Stimulated activated naive CD4-positive, alpha-beta T cell (primary cell): ENCODE measurements at places on chromosomes 2 and 18.

GRCh38 chr2:135043345-135043744 lies 3.9 kb downstream of the MAP3K19 start:
- DNase-seq: no peak

GRCh38 chr2:105812180-105813044 lies 67.7 kb downstream of the NCK2 start:
- DNase-seq: no peak

DNA sequence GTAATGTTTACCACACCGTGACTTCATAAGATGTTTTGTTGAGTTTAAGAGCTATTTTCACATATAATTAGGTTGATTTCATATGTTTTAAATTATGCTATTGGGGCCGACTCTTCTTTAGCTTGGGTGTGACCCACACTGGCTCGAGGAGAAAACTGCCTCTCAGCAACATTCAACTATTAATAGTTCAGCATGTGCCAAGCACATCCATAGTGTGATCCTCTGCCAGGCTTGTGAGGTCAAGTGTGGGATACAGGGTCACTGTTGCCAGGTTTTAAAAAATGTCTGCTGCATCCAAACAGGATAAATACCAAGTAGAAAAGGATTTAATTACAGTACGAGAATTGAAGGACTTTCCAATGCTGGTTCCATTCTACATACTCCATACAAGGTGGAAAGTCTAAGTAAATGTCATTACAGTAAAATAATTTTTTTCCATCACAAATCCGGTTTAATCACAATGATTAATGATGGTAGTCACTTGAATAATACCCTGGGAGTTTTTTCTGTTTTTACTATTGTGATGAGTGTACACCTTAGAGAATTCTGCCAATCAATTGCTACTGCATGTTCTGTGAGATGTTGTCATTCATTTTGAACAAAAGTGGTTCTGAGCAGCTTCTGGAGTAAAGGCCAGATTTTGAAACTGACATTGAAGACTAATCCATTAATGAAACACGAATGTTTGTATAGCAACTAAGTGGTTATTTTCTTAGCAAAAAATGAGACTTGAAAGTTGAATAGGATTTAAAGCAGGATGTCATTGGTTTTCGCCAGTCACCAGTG lies 84.5 kb downstream of the ABI2 start:
- no peak for DNase-seq

- DNase-seq: no peak
These were observed 136.0 kb downstream of the MYO3B start for GRCh38 chr2:170313992-170314348.

GRCh38 chr2:10900216-10901109 lies 11.3 kb upstream of the KCNF1 start:
- no peak for DNase-seq

GRCh38 chr2:241821460-241822263 lies 12.7 kb downstream of the NEU4 start:
- DNase-seq: no peak

DNA sequence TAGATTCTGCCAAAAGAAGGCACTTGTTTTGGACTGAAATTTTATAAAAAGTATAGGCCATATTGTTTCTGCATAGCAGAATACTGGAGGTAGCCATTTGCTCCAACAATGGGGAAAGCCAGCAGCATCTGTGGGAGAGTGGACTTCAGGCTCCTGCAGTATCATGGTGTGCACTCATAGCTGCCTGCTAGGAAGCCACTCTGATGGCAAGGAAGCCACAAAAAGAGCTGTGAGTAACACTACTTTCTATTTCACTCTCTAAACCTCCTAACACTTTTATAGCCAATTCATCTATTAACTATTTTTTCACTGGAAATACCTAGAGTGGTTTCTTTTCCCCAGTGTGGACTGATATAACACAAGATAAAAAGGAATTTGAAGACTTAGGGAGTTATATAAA lies 144.4 kb upstream of the KCNJ3 start:
- no peak for DNase-seq

GRCh38 chr2:38535744-38536506 lies 66.8 kb downstream of the HNRNPLL start:
- DNase-seq: peak; percentile 68

DNA sequence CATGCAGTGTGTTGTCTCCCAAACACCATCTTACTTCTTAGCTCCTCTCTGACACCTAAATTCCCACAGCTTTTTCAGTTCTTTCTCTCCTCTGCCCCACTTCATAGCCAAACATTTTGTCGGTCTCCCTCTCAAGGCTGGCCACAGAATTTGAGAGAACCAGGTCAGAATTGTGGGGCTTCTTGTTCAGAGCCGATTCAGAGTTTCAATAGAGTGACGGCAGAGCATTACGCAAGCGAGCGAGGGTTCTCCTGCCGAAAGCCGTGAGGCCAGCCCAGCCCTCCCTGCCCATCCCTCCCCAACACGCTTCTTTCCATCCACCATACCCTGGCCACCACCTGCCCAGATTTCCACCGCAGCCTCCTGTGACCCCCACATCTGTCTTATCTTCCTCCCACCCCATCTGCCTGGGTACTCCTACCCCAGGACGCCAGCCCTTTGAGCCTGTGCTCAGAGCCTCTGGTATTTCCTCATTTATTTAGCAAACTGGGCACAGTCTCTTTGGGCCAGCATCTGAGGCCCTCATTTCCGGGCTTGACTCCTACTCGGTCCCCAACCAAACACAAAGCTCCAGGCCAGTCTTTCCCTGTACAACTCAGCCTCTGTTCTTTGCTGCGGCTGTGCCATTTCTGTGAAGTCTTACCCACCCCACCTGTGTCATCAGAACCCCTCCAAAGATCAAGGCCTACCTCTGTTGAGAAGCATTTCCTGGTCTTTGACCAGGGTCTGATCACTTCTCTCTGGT lies 70.0 kb upstream of the MAP4K4 start:
- no peak for DNase-seq

DNA sequence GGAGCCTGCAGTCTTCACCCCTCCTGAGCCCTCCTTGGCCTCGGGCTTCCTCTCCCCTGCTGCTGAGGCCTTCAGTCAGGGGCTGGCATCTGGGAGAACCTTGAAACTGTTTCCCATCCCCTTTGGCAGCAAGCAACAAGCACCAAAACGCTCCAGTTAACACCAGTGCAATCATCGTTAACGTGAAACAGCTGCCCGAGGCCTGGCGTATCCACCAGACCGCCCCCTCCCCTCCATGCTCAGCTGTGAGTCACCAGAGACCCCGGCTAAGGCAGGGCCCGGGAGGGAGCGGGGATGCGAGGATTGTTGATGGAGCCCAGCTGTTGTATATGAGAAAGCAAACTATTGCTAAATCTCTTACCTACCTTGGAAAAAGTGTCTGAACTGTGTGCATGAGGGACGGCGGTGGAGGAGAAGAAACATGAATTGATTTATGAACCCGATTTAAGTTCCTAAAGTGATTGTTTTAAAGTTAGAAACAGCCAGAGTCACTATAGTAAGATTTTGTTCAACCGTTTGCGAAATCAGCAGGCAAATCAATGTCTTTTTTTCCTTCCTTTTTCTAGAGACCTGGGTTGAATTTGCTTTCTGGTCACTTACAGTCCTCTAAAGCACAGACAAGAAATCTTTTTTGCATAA lies 5.2 kb downstream of the ZFP36L2 start:
- DNase-seq: peak; percentile 48

DNA sequence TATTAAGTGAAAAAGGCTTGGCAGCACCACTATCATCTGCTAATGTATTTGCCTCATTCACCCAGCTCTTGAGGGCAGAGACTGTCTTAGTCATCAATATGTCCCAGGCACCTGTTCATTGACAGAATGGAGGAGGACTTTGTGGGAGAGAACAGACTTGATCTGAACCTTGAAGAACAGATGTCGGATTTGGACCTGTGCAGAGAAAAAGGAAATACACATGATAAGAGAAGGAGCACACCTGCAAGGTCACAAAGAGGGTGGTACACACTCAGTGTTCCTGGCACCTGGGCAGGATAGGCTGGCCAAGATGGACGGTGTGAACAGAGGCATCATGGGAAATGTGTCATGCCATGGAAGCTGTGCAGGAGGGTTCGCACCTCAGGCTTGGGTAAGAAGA lies 7.4 kb upstream of the MGAT4A start:
- DNase-seq: no peak

- DNase-seq: no peak
These were observed 60.3 kb downstream of the PTH2R start for GRCh38 chr2:208466920-208467298.

- DNase-seq: no peak
These were observed 24.4 kb downstream of the CD28 start for GRCh38 chr2:203730883-203731282.

GRCh38 chr18:54284535-54284934 lies 15.2 kb downstream of the POLI start:
- DNase-seq: no peak

DNA sequence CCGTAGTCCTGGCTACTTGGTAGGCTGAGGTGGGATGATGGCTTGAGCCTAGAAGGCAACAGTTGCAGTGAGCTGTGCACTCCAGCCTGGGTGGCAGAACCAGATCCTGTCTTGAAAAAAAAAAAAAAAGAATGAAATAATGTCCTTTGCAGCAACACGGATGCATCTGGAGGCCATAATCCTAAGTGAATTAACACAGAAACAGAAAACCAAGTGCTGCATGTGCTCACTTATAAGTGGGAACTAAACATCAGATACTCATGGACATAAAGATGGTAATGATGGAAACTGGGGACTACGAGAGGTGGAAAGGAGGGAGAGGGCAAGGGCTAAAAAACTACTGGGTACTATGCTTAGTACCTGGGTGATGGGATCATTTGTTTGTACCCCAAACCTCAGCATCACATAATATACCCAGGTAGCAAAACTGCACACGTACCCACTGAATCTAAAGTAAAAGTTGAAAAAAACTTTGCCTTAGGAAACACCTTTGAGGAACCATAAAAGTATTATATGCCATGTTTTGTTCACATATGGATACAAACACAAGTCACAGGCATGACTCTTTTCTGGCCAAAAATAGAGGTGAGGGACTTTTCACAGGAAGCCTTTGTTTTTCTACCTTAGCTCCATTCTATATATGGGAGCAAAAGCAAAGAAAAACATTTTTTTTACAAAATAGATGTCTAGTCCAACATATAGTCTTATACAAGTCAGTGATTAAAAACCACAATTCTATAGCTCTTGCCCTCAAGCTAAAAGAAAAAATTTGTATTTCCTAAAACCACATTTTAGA lies 36.6 kb downstream of the GPR155 start:
- peak; percentile 4 for DNase-seq

GRCh38 chr18:11655606-11655932 lies 33.5 kb upstream of the GNAL start:
- DNase-seq: no peak

DNA sequence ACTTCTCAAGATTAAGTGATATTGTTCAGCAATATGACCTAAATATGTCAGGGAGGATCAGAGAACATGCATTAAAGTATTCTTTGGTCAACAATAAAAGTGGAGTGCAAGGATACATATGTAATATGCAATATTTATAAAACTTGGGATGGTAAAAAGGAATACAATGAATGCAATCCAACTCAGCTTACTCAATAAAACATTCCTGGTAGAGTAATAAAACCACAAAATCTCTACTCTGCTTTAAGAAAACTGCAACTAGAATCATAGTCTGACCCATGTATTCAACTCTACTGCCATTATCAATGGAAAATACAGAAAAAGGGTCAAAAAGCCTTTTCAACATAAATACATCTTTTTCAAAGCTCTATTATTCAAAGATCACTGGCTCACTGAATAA lies 11.6 kb downstream of the IRS1 start:
- no peak for DNase-seq

- DNase-seq: no peak
These were observed 50.0 kb downstream of the DTNB start for GRCh38 chr2:25623361-25623760.

DNA sequence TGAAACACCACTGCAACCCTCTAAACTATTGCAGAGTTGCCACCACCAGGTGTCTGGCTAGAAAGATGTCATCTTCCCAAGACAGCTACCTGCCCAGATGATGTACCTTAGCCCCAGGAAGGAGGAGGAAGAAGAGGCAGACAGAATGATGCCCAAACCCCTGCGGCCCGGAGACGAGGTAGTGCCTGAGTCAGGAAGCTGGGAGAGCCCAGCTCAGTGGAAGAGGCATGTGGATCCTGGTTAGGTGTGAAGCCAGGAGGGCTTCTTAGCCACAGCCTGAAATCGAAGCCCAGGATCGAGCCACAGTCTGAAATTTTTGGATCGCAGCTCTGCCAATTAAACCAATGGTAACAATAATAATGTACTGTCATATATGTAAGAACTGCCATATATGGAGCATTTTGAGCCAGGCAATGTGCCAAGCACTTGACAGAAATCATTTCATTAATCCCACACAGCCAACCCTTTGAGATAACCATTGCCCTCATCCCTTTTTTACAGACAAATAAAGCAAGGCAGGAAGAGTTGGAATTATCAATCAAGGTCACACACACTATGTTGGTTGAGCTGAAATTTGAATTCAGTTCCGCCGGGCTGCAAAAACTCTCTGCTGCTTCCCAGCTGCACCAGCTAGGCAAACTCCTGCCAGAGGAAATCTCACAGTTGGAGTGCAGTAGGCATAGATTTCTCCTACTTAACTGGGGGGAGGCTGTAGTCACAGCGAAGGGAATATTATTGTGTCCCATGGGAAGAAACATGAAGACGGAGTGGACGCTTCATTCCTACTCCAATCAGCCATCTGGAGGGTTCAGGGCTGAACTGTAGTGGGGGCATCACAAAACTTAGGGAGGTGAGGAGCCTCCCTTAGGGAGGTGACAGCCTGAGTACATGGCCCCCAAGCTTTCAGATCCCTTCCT lies 19.4 kb upstream of the CYP1B1 start:
- no peak for DNase-seq

DNA sequence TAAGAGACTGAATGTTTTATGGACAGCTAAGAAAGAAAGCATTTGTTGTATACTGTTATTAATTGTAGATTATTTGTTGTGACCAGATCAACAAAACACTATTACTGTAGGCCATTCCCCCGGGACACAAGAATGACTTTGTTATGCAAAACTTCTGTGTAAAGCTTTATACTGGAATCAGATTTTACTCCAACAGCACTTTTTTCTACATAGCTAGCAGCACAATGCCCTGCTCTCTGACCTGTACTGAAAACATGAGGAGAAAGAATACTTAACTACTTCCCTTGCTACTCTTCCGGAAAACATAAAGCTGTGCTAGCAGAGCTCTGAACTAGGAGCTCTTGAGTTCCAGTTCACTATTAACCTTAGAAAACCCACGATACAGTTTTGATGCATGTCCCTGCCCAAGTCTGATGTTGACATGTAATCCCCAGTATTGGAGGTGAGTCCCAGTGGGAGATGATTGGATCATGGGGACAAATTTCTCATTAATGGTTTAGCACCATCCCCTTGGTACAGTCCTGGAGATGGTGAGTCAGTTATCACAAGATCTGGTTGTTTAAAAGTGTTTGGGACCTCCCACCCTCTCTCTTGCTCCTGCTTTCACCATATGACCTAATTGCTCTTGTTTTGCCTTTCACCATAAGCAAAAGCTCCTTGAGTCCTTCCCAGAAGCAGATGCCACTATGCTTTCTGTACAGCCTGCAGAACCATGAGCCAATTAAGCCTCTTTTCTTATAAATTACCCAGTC lies 601.1 kb upstream of the PIK3C3 start:
- DNase-seq: no peak

GRCh38 chr2:118457951-118458350 lies 369.7 kb downstream of the INSIG2 start:
- no peak for DNase-seq

- no peak for DNase-seq
These were observed 115.0 kb upstream of the LGALSL start for GRCh38 chr2:64338910-64339500.
